ENCODE measurements at places on chromosomes 13 and 19. TPM values are rescaled to one million over a fixed set of nuclear protein-coding genes. Genes with fewer than 3 reads are reported as not detected.
A peak's percentile ranks its signal among the peaks of the same experiment; 100 is the strongest.

DNA sequence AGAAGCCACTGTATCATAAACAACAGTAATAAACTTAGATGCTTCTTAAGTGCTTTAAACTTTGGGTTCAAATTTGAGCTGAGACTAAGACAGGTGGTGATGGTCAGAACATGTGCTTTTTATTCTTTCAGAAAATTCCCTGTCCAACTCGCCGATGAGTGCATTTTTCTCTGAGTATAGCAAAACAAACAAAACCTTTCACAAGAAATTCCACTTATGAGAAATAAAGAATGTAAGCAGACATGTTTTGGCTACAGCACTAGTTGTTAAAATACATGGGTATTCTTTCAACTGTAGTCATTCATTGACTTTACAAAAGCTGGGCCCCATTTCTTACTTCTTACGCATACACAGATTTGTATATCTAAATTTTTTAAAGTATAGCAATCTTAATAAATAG lies 125.6 kb downstream of the SPRY2 start:
- DNase-seq, result no peak

DNA sequence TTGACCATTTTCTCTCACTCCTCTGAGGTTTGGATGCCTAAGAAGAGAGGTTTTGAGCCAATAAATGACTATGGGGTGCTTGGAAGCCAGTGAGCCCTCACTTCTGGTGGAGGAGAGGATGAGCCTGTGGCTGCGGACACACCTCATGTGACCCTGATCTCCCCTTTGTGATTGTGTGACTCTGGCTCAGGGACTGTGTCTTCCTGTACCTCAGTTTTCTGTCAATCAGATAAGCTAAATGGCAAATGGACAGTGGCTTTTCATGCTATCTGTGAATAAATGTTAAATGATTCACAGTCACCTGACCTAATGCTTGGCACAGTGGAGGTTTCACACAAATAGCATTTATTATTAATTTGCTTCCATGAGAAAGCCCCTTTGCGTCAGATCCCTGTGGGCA lies 2.7 kb downstream of the PSG8 start:
- DNase-seq, result no peak

- DNase-seq, result peak; percentile 91
These were observed 2.8 kb downstream of the GIPR start for GRCh38 chr19:45670670-45671453.

GRCh38 chr13:72504131-72504841 lies 223.1 kb downstream of the MZT1 start:
- no peak for DNase-seq

DNA sequence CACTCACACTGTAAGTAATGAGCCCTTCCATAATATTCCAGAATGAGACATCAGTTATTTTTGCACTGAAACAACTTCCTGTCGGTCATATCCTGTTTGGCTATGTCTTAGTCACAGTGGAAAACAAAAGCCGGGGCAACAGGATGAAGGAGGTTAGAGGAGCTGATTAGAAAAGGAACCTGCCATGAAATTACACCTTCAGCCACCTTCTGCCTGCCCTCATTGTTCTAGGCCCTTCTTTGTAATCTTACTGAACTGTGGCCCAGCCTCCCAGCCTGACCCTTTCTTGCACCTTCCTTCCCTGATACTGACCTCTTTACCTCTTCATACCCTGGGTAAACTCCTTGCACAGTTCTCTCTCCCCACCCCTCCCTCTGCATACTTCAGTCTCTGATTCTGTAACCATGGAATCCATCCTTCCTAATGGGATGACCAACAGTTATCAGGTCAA lies 67.3 kb downstream of the DOCK9 start:
- peak; percentile 3 for DNase-seq

GRCh38 chr13:41075034-41075433 lies 13.7 kb downstream of the WBP4 start:
- peak; percentile 42 for DNase-seq

The TMPRSS9 gene
- polyA plus RNA-seq, result not detected

The ADGRE2 gene
- polyA plus RNA-seq, result 1.2 TPM

DNA sequence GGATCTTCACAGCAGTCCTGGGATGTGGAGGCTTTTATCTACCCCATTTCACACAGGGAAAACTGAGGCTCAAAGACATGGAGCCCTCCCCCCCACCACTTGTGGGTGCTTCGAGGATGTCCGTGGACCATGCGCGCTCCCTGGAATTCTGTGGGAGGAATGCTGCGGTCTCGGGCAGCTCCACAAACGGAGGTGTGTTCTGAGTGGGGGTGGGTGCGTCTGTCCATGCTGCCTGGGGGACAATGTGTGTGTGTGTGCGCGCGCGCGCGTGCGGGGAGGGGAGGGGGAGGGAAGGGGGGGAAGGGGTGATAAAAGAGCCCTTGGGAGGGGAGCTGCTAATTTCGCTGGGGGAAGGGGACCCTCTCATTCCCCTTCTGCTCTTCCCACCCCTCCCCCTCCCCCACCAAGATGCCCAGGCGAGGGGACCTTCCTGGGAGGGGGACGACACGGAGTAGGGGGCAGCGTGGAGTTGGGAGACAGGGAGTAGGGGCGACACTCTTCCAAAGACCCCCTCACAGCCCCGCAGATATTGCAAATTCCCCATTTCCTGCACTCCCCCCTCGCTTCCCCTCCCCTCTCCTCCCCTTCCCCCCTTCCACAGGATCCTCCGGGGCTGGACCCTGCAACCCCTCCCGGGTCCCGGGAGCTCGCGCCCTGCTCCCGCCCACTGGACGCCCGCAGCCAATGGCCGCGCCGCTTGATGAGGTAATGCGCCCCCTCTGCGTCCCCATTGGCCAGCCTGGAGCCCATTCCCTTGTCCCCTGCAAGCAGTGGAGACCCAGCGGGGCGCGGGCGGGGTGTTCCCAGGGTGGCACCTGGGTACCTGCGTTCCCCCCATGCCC lies 18.9 kb upstream of the ZNRF4 start:
- DNase-seq, result no peak

DNA sequence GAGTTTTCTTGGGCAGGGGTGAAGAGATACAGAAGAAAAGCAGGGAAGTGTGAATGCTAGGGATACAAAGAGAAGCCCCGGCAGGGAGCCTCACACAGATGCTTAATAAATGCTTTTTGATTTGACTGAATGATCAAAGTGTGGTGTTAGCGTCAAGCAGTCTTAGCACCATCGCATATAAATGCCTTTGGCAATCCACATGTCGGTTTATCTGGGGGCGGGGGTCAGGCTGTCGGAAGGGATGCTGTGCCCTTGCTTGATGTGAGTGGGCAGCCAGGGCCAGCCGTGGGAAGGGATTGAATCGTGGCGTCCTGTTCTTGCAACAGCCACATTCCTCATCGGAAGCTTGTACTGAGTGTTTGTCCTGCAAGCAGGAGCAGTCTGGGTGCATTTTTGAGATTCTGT lies 173.1 kb downstream of the LACC1 start:
- no peak for DNase-seq

The WDR88 gene
- not detected for polyA plus RNA-seq

DNA sequence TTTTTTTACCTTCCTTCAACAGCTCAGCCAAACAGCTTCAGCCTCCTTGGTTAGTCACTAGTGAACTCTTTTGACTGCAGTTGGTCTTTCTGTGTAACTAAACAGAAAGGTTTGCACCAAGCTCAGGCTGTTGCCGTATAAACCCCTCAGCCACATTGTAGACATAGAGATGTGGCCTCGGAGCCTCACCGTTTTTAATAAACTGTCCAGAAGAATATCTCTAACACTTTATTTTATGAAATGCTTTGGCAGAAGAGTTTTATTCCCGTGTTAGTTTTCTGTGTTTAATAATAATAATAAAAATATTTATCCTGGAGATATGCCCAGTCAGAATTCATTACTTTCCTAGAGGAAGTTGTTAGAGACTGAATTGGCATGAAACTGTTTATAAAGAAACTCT lies 171.7 kb upstream of the MAB21L1 start:
- DNase-seq, result no peak

DNA sequence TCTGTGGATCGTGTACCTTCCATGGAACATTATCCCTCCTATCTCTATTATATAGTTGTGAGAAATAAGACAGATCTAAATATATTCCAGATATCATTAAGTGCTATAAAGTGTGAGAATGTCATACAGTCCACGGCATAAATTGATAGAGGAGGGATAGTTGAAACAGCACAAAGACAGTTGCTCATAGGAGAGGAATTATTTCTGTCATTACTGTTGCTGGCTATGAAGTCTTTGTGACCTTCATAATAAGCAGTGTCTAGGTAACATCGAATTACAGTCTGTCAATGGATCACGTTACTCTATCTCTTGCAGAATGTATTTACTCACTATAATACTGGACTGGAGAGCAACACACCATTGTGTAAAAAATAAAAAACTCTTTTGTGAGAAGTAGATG lies 671.5 kb upstream of the PCDH20 start:
- no peak for DNase-seq

The ZNF260 gene
- polyA plus RNA-seq, result 3.1 TPM

The GFY gene
- polyA plus RNA-seq, result not detected

GRCh38 chr19:13978351-13979243 lies 26.3 kb downstream of the DCAF15 start:
- DNase-seq, result peak; percentile 96

- peak; percentile 46 for DNase-seq
These were observed 1.1 kb downstream of the UBXN6 start for GRCh38 chr19:4456476-4456842.

The STARD13 gene
- 7.4 TPM for polyA plus RNA-seq

GRCh38 chr19:50257141-50257540 lies 53.7 kb downstream of the MYH14 start:
- no peak for DNase-seq

DNA sequence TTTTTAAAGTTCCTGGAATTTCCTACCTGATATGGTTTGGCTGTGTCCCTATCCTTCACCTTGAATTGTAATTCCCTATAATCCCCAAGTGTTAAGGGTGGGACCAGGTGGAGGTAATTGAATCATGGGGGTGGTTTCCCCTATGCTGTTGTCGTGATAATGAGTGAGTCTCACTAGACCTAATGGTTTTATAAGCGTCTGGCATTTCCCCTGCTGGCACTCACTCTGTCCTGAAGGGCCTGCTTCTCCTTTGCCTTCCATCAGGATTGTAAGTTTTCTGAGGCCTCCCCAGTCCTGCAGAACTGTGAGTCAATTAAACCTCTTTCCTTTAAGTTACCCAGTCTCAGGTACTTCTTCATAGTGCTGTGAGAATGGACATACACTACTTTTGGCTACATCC lies 298.7 kb downstream of the HS6ST3 start:
- DNase-seq, result no peak

DNA sequence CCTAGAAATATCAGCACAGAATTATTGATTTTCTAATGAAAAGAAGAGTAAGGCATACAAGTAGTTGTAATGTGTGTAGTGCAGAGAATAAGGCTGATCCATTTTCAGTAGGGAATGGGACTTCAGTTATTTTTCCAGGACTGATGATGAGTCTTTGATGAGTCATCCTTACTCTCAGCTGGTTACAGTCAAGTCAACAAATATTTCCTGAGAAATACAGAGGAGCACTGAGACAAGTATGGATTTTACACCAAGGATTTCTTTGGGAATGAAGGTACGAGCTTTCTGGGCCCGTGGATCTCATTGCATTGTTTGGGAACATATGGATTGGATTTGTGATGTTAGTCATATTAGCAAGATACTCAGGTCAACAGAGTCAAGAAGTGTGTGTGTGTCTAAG lies 502.7 kb downstream of the FGF9 start:
- no peak for DNase-seq

DNA sequence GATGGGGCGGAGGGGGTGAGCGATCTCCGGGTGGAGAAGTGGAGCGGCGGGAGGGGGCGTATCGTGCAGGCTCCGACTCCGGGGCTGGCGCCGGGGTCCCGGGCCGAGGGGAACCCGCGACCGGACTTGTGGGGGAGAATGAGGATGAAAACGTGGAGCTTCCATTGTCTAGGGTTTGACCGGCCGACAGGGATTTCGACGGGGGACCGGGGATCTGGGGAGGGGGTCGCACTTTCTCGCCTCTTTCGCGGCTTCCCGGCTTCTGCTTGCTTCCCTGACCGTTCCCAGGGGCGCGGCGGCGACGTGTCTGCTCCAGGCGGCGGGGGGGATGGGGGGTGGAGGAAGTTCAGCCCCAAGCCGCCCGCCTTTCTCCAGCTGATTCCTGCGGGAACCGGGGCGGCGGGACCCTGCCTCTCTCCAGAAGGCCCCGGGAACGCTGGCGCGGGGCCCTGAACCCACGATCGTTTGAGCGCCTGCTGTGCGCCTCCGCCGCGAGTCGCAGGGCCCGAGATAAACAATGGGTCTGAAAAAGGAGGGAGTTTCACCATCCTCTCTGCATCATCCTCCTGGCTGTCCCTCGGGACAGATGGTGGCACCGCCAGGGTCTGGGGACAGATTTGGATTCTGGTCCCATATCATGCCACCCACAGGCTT lies 790 bp downstream of the TPM4 start:
- peak; percentile 54 for DNase-seq

DNA sequence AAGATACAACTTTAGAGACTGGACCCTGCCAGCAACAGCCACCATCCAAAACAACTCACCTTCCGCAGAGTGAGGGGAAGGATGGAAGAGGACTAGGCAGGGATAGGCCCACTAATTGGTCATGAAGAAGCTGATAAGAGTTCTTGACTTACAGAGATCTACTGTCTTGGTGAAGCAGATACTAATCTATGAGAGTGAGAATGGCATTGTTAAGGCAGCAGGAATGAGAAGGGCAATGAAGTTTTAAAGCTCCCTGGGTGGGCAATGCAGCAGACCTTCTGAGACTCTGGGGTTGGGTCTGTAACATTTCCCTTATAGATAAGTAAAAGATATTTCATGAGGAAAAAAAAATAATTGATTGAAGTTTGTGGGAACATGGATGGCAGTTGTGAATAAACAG lies 63.7 kb downstream of the KLF12 start:
- no peak for DNase-seq

The GARRE1 gene
- polyA plus RNA-seq, result 3.0 TPM

The TMEM161A gene
- polyA plus RNA-seq, result 31.4 TPM

GRCh38 chr19:39372941-39373340 lies 18.0 kb downstream of the PAF1 start:
- DNase-seq, result no peak

DNA sequence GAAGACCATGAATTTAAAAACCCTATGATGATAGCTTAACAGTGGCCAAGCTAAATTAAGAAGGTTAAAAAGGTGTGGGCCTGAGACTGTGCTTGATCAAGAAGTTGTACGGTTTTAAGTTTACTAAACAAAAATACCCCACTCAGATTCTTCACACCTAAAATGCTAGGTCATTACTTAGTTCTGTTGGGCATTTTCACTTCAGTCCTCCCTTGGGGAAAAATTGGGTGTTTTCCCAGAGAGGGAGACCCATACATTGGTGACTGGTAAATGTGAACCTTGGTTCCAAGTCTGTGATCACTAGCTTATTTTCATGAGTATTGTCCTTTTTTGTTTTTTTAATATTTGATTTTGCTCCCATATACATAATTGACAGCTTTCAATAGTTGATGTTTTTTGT lies 44.4 kb downstream of the MTUS2 start:
- DNase-seq, result no peak

GRCh38 chr13:97390941-97391600 lies 42.9 kb upstream of the RAP2A start:
- no peak for DNase-seq

The BRCA2 gene
- polyA plus RNA-seq, result under 0.01 TPM

The ADM5 gene
- 0.27 TPM for polyA plus RNA-seq

The RAP2A gene
- 8.7 TPM for polyA plus RNA-seq

The ISYNA1 gene
- polyA plus RNA-seq, result 5.7 TPM
